DMS153 (cell line): ENCODE measurements at places on chromosomes 12 and 14.

DNA sequence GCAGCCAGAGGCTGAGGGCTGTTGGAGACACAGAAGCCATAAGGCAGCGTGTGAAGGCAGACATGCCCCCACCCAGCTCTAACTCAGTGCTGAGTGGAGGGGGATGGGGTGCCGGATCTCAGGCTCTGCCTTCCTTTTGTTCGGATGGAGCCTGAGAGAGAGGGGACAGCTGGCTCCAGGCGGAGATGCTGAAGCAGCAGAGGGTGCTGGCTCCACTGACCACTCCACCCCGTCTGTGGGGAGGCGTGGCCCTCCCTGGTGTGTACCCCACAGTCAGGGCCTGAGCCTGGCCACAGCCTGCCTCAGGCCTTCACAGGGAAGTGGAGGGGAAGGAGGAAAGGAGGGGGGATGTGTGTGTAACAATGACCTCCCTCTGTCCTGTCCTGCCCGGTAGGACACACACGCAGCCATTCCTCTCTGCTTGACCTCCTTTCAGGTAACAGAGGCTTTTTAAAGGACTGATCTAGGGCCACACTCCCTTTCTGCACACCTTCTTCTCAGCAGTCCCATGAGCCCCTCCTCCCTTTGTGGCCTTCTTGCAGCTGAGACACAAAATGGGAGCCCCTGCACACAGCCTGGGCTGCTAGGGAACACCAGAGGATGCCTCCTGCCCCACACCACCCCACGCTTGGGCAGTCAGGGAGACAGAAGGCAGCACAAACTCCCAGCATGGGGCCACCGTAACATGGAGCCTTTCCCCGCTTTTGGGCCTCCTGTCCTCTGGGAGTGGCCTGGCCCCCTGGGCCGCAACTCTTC is 9.6 kb upstream of the ENDOU start:
- no peak for DNase-seq

DNA sequence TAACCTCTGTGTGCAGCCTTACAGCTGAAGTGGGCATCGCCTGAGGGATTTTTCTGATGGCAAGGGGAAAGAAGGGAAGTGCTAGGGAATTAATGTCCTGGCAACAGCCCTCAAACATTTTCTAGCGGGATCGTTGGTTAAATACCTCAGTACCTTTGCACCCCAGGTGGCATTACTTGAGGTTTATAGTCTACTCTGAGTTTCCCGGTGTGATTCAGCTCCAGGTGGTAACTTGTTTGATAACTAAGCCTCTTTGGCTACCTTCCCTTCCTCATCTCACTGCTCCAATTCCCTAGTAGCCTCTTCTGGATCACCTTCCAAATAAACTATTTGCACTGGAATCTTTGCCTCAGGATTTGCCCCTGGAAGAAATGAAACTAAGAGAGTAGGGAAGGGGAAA is 237.0 kb upstream of the SSTR1 start:
- DNase-seq = no peak

DNA sequence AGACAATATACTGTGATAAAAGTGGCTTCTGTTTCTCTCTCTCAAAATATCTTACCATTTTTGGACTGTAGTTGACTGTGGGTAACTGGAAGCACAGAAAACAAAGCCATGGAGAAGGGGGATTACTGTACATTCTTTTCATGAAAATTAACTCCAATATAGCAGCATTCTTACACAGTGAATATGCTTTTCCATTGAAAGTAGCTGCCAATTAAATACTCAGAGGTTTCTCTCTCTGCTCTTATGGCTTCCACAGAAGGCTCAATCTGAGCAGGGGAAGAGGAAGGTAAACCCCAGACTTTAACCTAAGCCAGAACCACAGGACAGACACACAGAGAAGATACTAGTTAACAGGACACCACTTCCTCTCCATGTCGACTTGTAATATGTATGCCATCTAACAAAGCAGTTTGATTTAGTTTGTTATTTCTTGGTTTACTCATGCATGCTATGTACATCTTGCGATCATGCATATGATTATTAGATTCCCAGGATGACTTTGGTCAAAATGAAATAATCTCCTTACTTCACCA is 150.2 kb downstream of the SSPN start:
- DNase-seq = no peak

- no peak for DNase-seq
Measured at GRCh38 chr12:56223571-56224101, 506 bp upstream of the NABP2 start.

GRCh38 chr14:68418174-68419118 is 374.4 kb downstream of the ZFP36L1 start:
- DNase-seq = no peak

GRCh38 chr12:46110928-46111699 is 120.7 kb upstream of the SCAF11 start:
- DNase-seq = peak; percentile 6

DNA sequence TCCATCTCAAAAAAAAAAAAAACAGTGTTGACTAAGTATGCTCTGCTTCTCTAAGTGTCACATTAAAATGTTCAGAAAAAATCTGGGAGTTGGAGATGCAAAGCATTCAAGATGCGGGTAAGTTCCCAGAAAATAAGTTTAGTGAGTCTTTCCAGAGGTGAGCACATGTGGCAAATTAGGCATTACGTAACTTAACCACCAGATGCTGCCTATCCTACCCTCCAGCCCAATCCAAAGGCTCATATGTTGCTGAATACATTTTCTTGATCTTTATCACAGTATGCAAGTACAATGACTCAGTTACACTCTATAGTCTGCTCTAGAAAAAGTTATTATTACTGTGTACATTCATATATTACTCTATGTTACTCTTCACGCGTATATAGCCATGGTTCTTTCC is 3.6 kb downstream of the SLC2A14 start:
- DNase-seq = no peak

- DNase-seq = no peak
Measured at GRCh38 chr14:90556666-90557450, 160.0 kb downstream of the CALM1 start.

GRCh38 chr12:107503129-107503855 is 182.3 kb upstream of the PWP1 start:
- DNase-seq = no peak

GRCh38 chr14:25247609-25248008 is 197.7 kb upstream of the STXBP6 start:
- DNase-seq = no peak

GRCh38 chr14:76292561-76292960 is 83.4 kb upstream of the ESRRB start:
- no peak for DNase-seq

GRCh38 chr12:203074-203461 is 10.9 kb downstream of the SLC6A12 start:
- no peak for DNase-seq

GRCh38 chr12:17062267-17063036 is 456.5 kb upstream of the LMO3 start:
- peak; percentile 57 for DNase-seq

- DNase-seq = no peak
Measured at GRCh38 chr14:42687421-42687820, 1080.7 kb downstream of the LRFN5 start.

- DNase-seq = no peak
Measured at GRCh38 chr14:104284636-104285507, 146.5 kb downstream of the KIF26A start.

DNA sequence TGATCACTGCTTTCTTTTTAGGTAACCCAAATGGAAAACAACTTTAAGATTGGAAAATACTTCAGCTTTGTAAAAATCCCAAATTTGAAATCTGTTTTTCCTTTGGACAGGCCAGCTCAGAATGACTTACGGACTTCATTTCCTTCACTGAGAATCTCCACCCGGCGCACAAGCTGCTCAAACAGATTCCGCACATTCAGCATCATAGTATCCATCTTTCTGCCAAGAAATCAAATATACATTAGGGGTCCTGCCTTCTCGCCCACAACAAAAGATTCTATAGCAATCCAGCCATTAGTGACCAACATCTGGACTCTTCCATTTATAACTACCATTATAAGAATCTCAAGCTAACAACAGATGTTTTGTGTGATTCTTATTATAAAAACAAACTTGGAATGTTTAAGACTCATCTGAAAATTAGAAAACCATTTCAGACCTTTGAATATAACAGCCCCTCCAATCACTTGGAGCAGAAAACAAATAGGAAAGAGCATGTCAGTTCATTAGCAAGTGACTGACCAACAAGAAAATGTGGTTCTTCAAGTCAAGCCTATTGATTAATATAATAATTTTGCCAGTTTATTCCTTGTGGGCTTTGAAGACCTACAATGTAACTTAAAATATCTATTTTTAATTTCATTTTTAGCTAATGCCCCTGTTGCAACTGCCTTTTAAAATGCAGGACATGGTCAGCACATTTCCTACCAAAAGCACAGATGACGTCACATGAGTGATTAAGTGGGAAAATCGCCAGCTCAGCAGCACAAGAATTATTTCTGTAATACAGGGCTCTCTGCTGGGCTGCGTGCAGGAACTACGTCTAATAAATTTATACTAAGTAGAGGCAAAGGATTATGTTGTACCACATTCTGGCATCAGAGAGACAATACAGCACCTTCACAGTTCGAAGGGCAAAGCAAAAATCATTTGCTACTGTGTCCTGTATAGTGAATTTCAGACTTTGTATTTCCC is 8.5 kb downstream of the RACGAP1 start:
- DNase-seq = no peak

DNA sequence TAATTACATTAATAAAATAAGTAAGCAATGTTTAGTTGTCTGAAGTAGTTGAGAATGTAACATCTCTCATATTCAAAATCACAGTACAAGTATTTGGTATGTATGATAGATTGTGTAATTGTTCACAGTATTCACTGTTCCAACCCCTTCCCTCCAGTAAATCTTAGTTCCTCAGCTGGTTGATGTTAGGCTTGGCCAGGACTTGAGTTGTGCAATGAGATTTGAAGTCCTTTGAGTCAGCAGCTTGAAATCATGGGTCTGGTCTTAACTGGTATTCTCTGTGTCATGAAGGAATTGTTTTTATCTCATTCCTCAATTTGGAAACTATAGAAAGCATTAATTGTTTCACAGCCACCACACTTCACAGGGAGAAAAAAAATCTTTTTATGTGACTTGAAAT is 477.1 kb downstream of the FSCB start:
- DNase-seq = no peak

DNA sequence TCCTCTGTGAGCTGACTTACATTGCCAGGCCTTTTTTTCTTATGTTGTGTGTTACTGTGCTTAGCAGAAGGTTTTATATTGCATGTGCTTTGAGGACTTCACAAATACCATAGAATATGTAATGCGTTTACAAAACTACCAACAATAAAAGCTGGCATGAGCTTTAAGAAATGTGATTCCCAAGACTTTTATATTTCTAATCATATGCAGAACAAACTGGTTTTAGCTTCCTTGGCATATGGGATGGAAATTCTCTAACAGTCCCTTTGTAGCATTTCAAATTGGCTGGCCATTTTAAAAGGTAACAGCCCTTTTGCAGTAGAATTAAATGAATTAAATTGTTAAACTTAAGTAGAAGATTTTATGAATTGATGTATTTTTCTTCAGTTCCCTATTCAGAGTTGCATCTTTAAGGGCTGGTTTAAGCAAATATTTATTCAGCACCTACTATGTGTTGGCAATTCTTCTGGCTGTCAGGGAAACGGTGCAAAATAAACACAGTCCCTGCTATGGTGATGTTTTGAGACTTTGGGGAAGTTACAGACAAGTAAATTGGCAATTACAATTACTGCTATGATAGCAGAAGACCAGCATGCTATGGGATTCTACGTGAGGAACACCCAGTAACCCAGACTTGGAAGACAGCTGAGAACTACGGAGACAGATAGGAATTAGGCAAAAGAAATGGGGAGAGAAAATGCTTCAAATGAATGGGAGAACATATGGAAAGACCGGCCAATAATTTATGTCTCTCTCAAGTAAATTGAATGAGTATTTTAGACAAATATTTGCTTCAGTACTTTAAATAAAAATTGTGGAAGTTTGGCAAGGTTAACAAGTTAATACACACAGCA is 446.4 kb downstream of the EGLN3 start:
- no peak for DNase-seq

GRCh38 chr14:85359505-85359904 is 170.4 kb upstream of the FLRT2 start:
- DNase-seq = no peak

GRCh38 chr12:132711080-132711843 is 620 bp downstream of the PGAM5 start:
- no peak for DNase-seq

GRCh38 chr14:51035611-51036192 is 59.2 kb downstream of the TRIM9 start:
- no peak for DNase-seq

GRCh38 chr12:82964446-82964845 is 277.7 kb downstream of the TMTC2 start:
- no peak for DNase-seq

- DNase-seq = no peak
Measured at GRCh38 chr12:124006085-124006845, 33.2 kb downstream of the ZNF664 start.

- DNase-seq = no peak
Measured at GRCh38 chr14:104882325-104882973, 17.4 kb downstream of the CEP170B start.

DNA sequence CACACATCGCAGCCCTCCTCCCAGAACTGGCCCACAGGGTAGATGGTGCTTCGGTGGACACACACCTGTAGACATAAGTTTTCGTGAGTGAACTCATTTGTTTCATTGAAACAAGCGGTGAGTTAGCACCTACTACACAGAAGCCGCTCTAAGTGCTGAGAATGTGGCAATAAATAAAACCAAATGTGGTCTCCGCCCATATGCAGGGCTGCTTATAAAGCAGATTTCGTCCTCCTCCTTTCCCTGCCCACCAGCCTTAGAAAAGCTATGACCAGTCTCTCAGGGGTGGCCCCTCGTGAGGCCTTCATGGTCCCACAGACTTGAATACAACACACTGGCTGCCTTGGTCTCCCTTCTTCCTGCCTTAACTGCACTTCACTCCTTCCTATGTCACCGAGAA is 31.1 kb upstream of the ANO2 start:
- DNase-seq = no peak

DNA sequence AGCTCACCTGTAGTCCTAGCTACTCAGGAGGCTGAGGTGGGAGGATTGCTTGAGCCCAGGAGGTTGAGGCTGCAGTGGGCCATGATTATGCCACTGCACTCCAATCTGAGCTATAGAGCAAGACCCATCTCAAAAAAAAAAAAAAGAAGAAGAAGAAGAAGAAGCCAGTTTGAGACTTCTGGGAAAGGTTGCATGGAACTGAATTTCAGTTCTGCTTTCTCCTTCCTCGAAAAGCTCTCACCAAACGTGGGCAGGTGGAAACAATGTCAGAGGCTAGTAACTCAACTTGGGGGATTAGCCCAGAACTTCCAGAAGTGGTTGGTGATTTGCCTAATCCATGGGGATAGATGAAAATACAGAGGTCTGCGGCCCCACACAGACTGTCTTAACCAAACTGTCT is 18.7 kb downstream of the FLVCR2 start:
- DNase-seq = no peak
